Activated gamma-delta T cell treated with anti-CD3 and anti-CD28 coated beads, Interleukin-2, amount 50 U/mL, for 16 hours (primary cell): ENCODE measurements at places on chromosomes 3 and 15.

DNA sequence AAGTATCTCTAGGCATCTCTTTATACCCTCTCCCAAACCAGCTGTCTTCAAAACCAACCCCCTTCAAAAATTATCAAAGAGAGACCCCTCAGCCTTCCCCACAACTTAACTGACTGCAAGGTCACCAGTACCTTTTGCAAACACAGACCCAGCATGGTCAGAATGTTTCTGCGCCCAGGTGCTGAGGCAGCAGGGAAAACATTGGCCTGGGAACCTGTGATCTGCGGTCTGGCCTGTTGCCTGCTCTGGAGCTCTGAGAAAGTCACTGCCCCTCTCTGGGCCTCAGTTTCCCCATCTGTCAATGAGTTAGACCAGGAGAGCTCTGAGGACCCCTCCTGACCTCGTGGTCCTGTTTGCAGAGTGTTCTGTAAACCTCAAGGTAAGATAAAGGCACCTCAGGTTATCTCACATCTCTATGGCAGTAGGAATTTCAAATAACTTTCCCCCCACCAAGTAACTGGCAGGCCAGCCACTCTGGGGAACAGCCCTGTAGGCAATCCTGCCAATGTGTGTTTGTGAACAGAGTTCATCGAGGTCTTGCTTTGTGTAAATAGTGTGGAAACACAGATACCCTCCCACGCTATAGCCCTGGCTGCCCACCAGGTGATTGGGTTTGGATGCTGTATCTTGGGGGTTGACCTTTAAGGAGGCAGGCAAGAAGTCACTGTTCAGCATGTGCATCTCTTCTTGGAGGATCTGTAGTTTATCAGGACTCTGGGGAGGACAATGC lies 50.0 kb upstream of the SMAD6 start:
- no peak for DNase-seq

DNA sequence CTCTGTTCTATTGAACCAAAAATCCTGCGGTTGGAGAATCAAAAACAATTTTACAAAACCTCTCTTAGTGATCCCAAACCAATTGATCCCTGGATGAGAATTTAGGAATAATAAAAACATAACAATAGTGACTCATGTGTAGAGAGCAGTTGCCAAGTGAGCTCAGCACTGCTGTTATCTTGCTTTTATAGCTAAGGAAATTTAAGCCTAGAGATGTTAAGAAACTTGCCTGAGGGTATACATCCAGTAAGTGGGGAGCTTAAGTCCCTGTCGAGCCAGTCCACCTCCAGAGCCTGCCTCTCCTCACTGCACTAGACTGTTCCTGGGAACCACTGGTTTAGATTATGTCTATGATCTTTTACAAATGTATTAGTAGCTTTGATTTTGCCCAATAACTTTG lies 358.4 kb upstream of the LMCD1 start:
- no peak for DNase-seq

DNA sequence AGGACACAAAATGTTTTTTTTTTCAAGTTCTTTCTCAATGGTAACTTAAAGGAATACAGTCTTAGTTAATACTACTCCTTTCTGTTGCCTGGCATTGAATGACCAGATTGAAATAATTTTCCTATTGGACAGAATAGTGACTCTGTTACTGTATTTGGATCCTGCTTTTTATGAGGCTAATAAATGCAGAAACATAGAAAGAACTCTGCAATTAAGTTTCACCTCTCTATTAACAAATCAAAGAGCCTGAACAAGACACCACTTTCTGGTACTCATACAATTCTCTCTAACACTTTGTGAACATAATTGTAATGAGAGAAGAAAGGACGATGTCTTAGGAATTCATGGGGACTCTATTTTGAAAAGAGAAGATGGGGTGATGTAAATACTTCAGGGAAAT lies 308.4 kb upstream of the ROBO2 start:
- DNase-seq = no peak

- no peak for DNase-seq
Measured at GRCh38 chr3:195134431-195134830, 136.5 kb downstream of the XXYLT1 start.

- no peak for DNase-seq
Measured at GRCh38 chr3:157073810-157074209, 86.1 kb downstream of the CCNL1 start.

DNA sequence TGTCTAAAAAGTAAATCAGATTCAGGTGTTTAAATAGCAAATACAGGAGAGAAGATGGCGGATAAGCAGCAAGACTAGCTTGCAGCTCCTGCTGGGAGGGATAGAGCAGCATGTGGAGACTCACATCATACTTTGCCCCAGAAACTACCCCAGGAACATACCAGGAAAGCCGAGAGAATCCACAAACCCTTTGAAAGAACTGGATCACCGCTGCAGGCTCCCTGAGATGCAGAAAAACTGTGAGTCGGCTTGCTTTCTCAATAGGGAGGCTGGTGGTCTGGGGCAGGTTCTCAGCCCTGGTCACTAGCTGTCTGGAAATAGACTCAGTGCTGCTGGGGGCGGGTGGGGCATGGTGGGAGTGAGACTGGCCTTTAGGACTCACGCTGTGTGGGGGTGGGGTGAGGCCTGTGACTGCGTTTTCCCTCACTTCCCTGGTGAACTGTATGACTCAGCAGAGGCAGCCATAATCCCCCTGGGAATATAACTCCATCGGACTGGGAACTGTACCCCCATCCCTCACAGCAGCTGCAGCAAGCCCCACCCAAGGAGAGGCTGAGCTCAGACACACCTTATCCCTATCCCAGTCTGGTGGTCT lies 142.8 kb downstream of the CNTN6 start:
- DNase-seq = no peak

DNA sequence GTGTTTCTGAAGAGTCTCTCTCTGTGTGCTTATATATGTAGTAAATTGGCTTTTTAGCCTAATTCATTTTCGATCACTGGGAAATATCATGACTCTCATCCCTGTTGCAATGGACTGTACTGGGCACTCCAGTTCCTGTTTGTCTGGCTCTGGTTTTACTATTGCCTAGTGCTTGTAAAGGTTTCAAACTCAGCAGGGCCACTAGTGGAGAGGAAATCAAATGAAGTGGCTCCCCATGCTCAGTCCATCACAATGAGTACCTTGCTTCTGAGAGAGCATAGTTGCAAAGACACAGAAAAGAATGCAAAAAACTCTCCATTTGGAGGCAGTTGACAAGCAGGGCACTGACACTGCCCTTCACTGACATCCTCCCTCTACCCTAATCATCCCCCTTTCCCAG lies 167.8 kb downstream of the TAFA4 start:
- no peak for DNase-seq

DNA sequence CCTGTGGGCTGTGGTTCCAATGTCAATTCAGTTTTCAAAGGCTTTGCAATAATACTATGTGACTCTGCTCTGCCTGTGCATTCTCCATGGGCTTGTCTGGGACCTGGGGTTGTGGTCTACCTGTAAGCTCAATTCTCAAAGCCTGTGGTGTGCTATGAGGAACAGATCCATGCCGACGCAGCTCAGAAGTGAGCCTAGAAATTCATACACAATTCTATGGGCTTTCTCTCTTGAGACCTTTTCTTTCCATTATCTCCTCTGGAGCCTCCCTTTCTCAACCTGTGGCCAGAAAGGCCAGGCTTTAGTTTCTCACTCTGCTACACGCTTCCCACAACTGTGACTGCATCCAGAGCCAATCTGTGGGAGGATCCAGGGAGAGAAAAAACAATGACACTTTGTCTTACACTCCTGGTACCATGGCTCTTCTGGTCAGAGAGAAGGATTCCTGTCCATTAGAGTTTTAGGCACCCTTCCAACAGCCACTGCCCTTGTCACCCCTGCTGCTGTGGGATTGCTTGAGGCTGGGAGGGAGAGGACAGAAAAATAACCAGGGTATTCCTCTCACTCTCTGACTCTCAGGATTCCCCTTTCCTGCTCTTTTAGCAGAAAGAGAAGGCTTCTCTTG lies 34.1 kb upstream of the KLF13 start:
- no peak for DNase-seq

- DNase-seq = no peak
Measured at GRCh38 chr3:153621953-153622352, 459.9 kb downstream of the RAP2B start.

DNA sequence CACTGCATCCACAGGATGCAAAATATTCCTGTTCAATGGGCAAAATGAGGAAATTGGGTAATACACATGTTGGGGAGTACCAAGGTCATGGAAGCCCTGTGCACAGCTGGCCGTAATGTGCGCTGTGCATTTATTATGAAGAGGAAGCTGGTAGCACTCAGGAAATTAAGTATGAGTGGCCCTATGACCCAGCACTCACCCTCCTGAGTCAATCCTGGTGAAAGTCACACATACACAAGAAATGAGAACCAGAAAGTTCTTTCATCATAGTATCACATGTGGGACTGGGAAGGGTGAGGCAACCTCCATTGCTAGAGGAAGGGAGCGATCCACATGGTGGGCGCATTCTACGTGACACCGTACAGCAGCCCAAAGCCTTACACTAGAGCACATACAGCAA lies 11.4 kb upstream of the PRR20G start:
- DNase-seq = no peak

GRCh38 chr3:46575577-46576222 lies 9.6 kb upstream of the LRRC2 start:
- DNase-seq = no peak

- DNase-seq = peak; percentile 66
Measured at GRCh38 chr15:69713726-69714559, 261.3 kb downstream of the RPLP1 start.

GRCh38 chr3:5186089-5186857 lies 1.2 kb upstream of the EDEM1 start:
- DNase-seq = no peak

DNA sequence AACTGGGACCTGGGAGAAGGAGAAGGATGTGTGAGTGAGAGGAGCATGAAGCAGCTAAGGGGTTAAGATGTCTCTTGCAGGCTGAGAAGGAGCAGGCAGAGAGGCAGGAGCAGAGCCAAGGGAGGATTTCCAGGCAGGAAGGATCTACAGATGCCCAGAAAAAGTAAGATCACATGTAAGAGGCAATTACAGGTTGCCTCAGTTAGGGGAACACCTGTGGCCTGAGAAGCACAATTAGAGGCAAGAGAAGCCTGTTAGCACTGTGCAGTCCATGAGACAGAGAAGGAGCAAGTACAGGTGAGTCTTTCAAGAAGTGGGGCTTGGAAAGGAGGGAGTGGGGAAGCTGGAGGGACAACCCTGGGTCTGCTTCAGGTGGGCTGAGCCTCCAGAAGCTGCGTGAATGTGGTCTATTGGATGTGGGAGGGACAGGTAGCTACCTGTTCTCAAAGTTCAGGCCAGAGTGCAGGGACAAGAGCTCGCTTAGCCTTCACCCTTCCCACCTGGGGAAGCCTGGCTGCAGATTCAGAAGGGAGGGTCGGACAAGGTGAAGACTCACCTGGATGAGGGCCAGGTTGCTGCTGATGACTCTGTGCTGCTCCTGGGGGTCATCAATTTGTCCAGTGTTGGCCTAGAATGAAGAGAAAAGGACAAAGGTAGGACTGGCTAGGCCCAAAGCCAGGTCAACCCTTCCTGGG lies 50.7 kb downstream of the SLC41A3 start:
- no peak for DNase-seq
